ENCODE measurements at places on chromosomes 16 and 17. TPM values are rescaled to one million over a fixed set of nuclear protein-coding genes. Genes with fewer than 3 reads are reported as not detected.

DNA sequence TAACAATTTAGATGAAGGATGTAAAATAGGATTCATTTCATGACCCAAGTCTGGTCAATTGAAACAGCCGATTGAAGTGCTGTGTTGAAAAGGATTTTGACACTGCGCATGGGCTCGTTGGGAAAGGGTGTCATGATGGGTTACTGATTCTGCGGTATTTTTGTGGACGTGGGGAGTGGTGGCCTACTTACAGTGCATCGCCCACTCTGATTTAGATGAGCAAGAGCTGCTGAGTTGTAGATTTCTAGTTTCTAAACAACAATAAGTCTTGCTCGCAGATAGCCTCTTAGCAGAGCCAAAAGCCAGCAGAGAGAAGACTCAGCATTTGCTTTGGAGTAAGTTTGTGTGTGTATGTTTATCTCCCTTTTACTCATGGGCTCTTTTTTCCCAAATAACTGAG is 731.0 kb downstream of the MAF start:
- DNase-seq, result no peak

- no peak for DNase-seq
Observed at GRCh38 chr16:23499801-23500200, 10.5 kb downstream of the GGA2 start.

- no peak for DNase-seq
Observed at GRCh38 chr16:11793840-11794239, 3.2 kb downstream of the ZC3H7A start.

DNA sequence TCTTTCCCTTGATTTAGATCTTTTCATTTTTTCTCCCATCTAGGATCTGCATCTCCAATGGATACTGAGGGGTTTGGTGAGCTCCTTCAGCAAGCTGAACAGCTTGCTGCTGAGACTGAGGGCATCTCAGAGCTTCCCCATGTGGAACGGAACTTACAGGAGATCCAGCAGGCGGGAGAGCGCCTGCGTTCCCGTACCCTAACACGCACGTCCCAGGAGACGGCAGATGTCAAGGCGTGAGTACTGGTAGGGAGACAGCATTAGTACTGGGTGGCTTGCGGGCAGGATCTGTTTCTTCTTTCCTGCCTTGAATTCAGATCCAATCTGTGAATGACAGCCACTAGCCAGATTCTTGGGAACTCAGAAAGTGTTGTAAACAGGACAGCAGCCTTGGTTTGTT is 18.3 kb downstream of the NUP93 start:
- DNase-seq, result no peak

DNA sequence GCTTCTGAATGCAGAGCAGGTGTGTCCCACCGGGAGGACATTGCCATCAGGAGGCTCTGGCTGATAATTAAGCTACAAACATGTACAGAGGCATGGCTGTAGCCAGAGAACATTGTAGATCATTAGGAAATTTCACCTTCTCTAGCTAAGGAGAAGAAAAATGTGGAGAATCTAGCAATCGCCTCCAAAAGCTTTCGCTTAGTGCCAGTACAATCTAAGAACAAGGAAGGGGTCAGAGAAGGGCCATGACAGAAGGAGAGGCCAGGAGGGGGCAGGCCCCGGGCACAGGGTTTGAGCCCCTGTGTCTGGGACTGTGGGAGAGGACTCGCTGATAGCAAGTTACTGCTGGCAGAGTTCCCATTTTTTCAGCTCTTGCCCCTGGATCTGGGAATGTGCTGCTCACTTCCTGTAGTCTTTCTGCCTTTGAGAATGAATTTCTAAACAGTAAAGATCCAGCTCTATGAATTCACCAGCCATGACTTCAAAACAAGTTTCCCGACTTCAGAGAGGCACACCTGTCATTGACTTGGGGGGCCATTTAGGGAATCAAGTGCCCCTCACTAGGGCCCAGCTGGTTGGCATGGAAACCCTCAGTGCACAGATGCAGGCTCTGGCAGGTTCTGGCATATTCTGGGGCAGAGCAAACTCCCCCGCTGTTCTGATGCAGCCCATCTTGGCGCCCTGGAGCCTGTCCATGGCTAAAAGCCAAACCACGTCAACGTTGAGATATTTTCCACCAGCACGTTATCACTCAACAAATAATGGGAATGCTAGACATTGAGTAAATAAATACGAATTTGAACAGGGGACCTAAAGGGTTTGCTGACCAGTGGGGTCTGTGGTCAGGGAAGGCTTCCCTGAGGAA is 59.5 kb upstream of the CACNG4 start:
- no peak for DNase-seq

GRCh38 chr16:4648917-4649316 is 24.3 kb downstream of the MGRN1 start:
- no peak for DNase-seq

GRCh38 chr16:31700530-31701388 is 172.8 kb upstream of the ZNF267 start:
- peak; percentile 91 for DNase-seq

GRCh38 chr17:40956401-40957254 is 10.1 kb downstream of the KRT39 start:
- no peak for DNase-seq

DNA sequence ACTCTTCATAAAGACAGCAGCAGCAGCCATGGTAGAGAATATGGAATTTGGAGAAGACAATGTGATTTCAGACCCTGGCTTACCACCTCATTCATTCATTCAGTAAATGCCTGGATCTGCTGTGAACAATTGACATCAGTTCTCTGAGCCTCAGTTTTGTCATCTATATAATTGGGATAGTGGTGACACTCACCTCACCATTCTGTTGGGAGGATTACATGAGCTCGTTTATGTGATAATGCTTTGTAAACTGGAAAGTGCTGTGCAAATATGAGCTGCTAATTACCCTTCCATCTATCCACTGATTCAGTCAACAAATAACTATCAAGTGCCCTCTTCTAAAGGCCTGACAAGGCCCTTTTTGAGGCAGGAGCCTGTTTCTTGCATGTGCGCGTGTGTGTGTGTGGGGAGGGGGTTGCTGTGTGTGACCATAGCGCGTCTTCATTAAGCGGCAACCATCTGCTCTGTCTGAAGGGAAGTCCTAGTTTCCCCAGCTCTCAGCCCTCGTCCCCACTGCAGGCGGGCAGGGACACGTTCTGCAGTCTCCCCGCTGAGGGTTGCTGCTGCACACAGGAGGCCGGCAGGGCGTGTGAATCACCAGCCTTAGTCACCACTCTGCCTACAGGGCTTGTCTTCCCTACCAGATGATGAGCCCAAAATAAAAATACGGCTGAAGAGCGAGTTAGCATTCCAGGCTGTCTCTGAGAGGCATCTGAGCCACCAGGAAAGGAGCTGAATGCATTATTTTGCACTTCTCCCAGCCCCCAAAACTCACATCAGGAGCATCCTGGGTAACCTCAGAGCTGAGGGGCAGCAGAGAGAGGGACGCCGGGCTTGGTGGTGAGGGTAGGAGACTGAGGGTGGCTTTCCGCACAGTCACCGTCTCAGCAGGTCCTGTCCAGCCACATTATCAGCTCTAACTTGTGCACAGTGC is 19.9 kb downstream of the ARL4D start:
- no peak for DNase-seq

GRCh38 chr16:17358355-17358754 is 112.4 kb downstream of the XYLT1 start:
- DNase-seq, result no peak

DNA sequence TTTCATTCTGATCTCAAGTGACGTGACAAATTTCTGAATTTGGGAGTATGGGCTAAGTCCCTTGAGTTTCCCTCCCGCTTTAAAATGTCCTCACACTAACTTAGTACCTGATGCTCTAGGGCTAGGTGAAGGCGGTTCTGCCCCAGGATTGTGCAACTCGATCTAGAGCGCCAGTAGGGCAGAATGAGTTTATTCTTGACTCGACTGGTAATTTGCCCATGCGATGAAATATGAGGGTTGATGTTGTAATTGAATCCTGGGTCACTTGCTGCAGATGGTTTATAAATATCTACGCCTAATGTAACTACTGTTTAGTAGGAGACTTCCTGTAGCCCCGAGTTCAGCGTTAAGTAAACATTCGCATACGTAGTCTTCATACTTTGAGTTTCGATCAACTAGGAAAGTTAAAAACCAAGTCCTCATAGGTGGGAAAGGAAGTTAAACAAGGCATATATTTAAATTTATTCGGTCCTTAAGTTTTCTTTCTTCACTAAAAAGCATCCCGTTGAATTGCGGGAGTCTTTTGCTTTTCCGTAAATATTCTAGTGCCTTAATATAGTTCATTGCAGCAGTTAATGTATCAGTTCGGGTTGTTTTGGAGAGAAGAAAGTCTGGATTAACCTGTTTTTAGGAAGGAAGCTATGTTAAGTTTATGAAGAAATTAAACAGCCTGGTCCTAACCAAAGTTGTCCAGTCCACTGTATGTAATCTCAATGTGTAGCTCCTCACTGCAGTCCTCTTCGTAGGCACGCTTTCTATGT is 1.6 kb downstream of the CTCF start:
- peak; percentile 38 for DNase-seq

- peak; percentile 74 for DNase-seq
Observed at GRCh38 chr16:28210979-28211588, 681 bp downstream of the XPO6 start.

DNA sequence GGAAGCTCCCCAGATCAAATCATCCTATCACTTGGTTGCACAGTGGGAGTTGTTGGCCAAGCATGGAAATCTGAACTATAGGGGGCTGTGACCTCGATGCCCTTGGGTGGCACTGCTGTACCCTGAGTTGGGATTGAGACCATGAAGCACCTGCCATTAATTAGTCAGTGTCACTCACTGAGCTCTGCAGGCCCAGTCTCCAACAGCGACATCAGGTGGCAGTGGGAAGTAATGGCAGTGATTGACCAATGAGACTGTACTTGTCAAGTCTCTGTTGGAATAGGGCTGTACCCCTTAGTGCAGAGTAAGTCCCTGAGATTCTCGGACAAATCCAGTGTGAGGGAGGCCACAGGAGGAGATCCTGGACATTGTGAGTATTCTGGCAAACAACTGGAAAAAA is 118.0 kb upstream of the RPL38 start:
- peak; percentile 2 for DNase-seq

- DNase-seq, result no peak
Observed at GRCh38 chr16:84575914-84576313, 42.0 kb downstream of the COTL1 start.

DNA sequence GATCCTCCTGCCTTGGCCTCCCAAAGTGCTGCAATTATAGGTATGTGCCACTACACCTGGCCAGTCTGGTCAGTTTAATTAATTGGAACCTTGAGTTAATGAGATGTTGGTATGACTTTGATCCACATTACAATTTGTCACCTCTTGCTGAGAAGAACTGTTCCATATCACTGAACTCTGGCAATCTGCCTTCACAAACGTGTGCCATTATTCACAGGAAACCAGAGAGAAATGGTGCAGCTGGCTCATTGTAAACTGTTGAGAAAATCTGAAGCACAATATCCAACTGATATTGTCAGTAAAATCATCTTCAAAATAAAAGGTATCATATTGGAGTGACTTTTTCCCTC is 39.3 kb upstream of the YPEL2 start:
- no peak for DNase-seq

- DNase-seq, result no peak
Observed at GRCh38 chr16:65657071-65657494, 535.2 kb upstream of the CDH11 start.

GRCh38 chr16:21128991-21129390 is 21.7 kb downstream of the DNAH3 start:
- DNase-seq, result no peak

GRCh38 chr17:77738751-77739531 is 219.6 kb upstream of the TNRC6C start:
- no peak for DNase-seq

GRCh38 chr17:69574257-69575197 is 160.0 kb downstream of the MAP2K6 start:
- no peak for DNase-seq

GRCh38 chr16:5874899-5875298 is 777.3 kb upstream of the EEF2KMT start:
- DNase-seq, result no peak

DNA sequence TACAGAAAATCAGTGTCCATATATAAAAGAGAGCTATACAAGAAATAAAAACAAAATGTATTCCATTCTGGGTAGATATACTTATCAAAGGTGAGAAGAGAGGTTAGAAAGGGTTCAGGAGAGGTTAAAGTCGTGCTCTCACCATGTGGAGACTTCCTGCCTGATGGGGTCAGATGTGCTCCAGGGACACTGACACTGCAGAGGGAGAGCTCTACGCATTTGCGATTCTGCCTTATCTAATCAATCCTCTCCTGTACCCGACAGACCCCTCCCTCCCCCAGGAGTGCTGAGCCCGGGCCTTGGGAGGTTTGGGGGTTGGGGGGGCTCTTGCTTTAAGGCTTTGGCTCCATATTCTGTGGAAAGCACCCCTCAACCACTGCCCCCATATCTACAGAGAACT is 16.6 kb upstream of the SLC5A11 start:
- DNase-seq, result no peak

DNA sequence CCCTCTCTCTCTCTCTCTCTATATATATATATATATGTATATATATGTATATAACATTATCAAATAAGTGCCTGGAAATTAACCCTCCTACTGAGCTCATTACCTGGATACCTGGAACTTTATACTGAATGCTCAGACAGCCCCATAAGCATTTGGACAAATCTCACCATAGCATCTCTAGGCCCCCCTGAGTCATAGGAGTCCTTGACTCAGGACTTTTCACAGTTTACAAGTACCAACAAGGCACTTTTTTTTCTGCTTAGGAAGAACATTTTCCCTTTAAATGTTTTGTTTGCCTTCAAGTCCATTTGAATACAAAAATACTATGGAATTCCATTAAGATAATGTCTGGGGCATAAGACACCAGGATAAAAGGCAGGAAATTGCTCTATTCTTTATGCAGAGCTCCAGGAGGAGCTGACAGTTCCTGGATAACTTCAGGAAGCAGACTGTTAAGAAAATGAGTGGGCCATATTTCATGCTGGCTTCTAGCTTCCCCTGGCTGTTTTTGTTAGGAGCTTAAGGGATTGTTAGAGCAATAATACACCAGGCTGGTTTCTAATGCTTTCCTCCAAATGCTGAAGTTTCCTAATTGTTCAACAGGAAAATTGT is 171.7 kb upstream of the ASIC2 start:
- no peak for DNase-seq

GNG13 gene
- not detected for total RNA-seq

HID1 gene
- 7.3 TPM for total RNA-seq

CTF1 gene
- total RNA-seq, result 0.72 TPM

KRT36 gene
- not detected for total RNA-seq

PPP1R27 gene
- not detected for total RNA-seq

CDH3 gene
- 15.2 TPM for total RNA-seq

PYY gene
- total RNA-seq, result not detected

SOST gene
- total RNA-seq, result not detected

TNFAIP1 gene
- total RNA-seq, result 20.9 TPM

CACNA1H gene
- 0.79 TPM for total RNA-seq

MFAP4 gene
- total RNA-seq, result 0.82 TPM

CDRT4 gene
- 12.8 TPM for total RNA-seq

PITPNC1 gene
- 79.5 TPM for total RNA-seq

TBC1D3 gene
- not detected for total RNA-seq

MYOCD gene
- total RNA-seq, result not detected

CMTM2 gene
- 0.31 TPM for total RNA-seq

KRT15 gene
- total RNA-seq, result not detected

PRAC2 gene
- not detected for total RNA-seq

TPSG1 gene
- total RNA-seq, result not detected
